ENCODE measurements at places on chromosomes 4 and X. TPM values are rescaled to one million over a fixed set of nuclear protein-coding genes. Genes with fewer than 3 reads are reported as not detected.

- DNase-seq, result no peak
Measured at GRCh38 chr4:73379946-73380345, 24.1 kb upstream of the ALB start.

DNA sequence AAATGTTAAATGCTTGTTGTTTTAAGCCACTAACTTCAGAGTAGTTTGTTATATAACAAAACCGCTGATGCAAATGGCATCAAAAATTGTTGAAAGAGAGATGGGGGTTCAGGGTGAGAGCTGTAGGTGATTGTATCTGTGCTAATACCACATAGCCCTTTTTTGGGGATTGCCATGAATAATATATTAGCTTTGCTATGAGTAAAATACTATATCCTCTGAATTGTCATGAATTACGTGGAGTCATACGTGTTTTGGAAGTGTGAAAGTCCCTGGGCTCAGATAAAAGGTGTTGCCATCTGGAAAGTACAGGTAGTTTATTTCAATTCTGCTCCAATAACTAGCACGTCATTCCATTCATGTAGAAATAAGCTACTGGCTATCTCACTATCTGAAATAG, 30.6 kb downstream of the DYNLT3 start:
- DNase-seq, result no peak

DNA sequence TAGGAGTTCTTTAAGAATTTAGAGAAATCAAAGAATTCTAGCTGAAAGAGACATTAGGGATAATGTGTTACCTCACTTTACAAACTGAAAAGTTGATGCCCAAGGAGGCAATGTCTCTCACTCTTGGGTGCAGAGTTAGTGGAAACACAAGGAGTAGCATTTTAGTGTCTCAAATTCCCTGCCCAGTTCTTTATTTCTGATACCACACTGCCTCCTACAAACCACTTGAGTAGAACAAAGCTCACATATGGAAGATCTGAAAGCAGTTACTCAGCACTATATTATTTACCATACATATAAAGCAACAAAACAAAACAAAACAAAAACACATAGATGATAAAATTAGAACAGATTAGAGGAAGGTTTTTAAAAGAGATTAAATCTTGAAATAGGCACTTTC, 124.2 kb downstream of the REELD1 start:
- no peak for DNase-seq

- DNase-seq, result no peak
Measured at GRCh38 chr4:185068837-185069236, 50.5 kb downstream of the HELT start.

Gene HAND2
- polyA plus RNA-seq, result not detected

Gene ADH1B
- not detected for polyA plus RNA-seq

Gene SPATA4
- not detected for polyA plus RNA-seq

Gene FGD1
- polyA plus RNA-seq, result 1.0 TPM

Gene CLDN34
- polyA plus RNA-seq, result not detected

- DNase-seq, result peak; percentile 37
Measured at GRCh38 chr4:76279462-76279861, 27.1 kb upstream of the STBD1 start.

GRCh38 chrX:137749246-137749645, 183.3 kb downstream of the ZIC3 start:
- DNase-seq, result no peak

DNA sequence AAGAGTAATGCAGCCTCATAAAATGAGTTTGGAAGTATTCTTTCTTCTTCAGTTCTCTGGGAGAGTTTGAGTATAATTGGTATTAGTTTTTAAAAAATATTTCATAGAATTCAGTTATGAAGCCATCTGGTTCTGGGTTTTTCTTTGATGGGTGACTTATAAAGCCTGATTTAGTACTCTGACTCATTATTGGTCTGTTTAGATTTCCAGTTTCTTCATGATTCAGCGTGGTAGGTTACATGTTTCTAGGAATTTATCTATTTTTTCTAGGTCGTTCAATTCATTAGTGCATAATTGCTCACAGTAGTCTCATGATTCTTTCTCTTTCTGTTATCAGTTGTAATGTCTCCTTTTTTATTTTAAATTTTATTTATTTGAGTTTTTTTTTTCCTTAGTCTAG, 111.2 kb downstream of the CEP44 start:
- DNase-seq, result peak; percentile 23

Gene GEMIN8
- polyA plus RNA-seq, result 37.9 TPM

Gene BRS3
- polyA plus RNA-seq, result not detected

DNA sequence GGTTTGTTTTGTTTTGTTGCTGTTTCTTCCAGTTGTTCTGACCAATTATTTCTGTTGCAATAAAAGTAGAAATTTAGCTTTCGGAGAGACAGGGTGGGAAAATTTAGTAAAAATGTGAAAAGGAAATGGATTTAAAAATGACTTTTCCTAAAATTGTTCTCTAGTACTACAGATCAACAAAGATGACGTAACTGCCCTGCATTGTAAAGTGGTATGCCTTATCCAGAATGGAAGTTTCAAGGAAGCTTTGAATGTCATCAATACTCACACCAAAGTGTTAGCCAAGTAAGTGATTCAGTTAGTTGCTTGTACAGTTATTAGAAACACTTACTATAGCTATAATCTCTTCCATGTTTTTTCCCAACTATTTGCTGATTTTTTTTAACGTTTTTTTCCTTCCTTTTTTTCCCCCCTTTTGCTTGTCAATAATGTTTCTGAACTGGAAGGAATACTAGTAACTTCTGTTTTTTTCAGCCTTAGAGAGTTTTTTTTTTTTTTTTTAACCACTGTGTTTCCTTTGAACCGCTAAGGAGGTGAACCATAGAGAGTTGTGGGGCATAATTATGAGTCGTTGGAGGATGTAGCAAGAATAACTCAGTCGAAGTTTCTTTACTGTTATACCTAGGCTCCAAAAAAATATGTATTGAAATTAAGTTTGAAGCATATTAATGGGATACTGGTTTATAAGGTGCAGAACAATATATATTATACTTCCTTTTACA, 2.2 kb downstream of the SRP72 start:
- DNase-seq, result no peak

DNA sequence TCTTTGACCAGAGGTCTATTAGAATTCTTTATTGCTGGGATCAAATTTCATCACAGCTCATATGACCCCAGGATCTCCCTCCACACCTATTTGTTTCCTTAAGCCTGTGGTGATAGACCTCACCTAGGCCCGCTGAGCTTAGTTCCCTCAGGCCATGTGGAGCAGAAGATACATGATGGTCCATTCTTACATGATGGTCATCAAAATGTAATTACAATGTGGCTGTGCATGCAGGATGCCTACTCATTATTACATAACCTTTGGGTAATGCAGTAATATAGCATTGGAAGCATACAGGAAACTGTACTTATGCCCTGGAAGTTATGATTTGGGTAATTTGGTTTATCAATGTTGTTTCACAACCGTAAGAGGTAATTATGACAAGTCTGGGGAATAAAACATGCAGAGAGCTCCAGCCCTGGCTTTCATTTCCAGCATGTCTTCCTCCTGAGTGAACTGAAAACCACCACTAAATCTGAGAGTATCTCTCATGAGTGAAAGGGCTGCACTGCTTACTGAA, 67.0 kb upstream of the AGA start:
- no peak for DNase-seq

Gene RTL5
- polyA plus RNA-seq, result not detected

Gene ADAM29
- 0.44 TPM for polyA plus RNA-seq

- no peak for DNase-seq
Measured at GRCh38 chrX:39144956-39145355, 343.7 kb downstream of the MID1IP1 start.

Data from CD4-positive, CD25-positive, alpha-beta regulatory T cell (primary cell).